Skeletal muscle cell (primary cell): ENCODE measurements at places on chromosomes 3 and 15.
A peak's percentile ranks its signal among the peaks of the same experiment; 100 is the strongest.

GRCh38 chr3:118098827-118099226 is 935.8 kb downstream of the IGSF11 start:
- DNase-seq = no peak

DNA sequence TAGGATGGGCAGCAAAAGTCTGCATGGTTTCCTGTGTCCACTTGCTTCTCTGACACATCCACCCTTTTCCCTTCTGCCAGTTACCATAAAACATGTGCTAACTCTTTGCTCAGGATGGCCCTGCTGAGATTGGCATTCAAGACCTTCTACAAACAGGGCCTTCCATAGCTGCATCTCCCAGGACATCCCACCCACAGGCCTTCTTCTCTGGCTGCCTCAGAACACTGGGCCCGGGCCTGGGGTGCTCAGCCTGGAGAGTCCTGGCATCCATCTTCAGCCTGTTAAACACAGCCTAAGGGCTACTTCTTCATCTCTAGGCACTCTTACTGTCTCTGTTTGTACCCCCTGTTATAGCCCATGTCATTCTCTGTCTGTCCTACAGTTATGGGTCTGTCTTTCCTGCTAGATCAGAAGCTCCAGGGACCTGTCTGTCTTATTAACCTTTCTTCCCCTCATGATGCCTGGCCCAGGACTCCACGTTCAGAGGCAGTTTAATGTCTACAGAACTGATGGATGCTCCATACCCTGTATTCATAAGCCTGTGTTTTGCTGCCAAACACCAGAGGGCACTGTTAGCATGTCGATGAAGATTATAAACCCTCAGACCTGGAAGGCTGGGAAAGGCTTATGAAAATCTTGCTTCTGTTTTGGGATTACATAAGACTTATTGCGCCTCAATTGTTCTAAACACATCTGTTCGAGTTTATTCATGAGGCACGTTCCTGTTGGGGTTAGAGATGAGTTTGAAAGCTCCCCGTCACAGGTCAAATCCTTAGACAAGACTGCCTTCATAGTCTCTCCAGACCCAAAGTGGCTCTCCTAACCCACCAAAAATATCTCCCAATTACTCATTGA is 16.5 kb downstream of the SEMA3G start:
- no peak for DNase-seq

DNA sequence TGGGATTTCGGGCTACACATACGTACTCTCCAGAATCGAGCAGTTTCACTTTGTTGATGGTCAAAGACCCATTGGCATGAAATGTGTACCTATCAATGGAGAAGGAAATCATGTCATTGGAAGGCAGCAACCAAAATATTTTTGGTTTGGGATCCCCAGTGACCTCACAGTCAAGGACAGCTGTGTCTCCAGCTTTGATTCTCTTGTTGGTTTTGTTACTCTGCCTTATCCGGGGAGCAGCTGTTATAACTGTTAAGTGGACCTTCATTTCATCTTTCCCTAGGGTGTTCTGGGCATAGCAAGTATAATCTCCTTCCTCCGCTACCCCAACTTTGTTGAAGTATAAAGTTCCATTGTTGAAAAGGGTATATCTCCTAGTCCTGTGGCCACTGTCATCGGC is 23.0 kb downstream of the IGSF10 start:
- no peak for DNase-seq

- no peak for DNase-seq
These were observed 49.5 kb downstream of the SMARCC1 start for GRCh38 chr3:47732143-47732542.

- no peak for DNase-seq
These were observed 21.1 kb upstream of the ACTL6A start for GRCh38 chr3:179541596-179541995.

DNA sequence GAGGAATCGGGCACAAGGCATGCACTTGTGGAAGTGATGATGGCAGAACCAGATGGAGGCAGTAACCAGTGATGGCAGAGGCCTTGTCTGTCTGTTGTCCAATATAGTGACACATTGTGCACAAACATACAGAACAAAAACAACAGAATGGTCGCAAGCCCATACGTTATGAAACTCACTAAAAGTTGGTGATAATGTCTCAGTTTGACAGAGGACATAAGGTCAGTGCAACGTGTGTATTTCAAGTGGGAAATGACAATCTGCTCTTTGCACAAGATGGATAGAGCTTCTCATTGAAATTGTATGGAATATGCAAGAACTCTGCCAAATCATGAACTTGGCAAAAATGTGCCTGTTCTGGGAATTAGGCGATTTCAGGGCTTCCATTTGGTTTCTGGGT is 169.2 kb downstream of the EPHB1 start:
- no peak for DNase-seq

- DNase-seq = no peak
These were observed 23.3 kb downstream of the SPRED1 start for GRCh38 chr15:38275959-38276358.

GRCh38 chr3:182257361-182257760 is 535.9 kb upstream of the ATP11B start:
- no peak for DNase-seq

DNA sequence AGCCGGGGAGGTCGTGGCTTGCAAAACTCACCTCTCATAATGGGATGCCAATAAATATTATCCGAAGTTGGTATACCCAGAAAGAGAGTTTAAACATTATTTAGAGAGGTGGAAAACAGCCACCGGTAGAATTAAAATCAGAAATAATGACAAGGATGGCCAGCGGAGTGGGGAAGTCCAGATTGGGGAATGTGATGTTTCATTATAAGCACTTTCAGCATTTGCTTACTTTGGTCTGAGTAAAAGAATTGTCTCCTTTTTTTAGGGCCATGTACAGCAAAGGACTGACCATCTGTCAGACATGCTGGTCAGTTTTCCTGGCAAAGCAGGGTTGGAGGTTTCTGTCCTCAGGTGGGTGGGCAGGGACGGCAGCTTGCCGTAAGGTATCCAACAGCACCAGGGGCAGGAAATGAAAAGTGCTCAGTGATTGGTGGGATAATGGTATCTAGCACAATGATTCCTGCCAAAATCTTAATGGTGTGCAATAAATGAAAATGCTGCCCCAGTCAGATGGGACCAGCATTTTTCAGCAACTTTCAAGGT is 24.3 kb downstream of the APBA2 start:
- DNase-seq = no peak

- DNase-seq = no peak
These were observed 12.8 kb upstream of the SH3BP5 start for GRCh38 chr3:15345066-15345607.

GRCh38 chr15:25671132-25671531 is 192.0 kb downstream of the ATP10A start:
- no peak for DNase-seq

- DNase-seq = no peak
These were observed at the start of gene C3orf70 for GRCh38 chr3:185152410-185153170. C3orf70 (minus strand) TSS chr3:185153060; CDS start chr3:185152823, 237 bp downstream.

DNA sequence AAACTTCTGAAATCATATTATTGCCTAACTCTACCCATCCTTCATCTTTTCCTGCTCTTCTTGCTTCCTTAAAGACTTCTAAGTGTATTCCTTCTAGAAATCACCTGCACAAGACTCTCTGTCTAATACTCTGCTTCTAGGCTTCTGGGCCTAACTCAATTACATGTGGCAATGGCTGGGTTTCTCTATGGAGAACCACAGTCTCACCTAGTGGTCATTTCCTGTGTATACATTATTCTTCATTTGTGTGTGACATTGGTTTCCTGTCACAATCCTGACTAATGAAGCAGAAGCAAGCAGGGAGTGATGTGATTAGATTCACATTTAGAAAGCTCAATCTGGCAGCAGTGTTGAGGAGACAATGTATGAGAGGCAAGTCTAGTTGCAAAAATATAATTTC is 16.9 kb upstream of the CLDN1 start:
- DNase-seq = no peak

DNA sequence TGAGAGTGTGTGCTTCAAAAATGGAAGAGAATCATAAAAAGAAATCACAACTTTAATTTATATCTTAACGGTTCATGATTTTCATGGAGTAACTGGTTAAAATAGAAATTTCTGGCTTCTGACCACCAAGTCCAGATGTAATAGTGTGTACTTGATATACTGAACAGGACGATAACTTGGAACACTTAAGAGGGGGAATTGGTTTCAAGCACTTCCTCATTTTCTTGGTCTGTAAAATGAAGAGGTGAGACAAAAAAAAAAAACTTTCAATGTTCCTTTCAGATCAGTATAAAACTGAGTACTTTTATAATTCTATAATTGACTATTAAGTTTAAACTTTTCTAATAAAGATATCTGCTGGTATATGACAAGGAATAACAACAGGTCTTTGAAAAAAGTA is 64.0 kb upstream of the TRA2B start:
- no peak for DNase-seq

GRCh38 chr3:8451696-8452095 is 49.9 kb upstream of the LMCD1 start:
- no peak for DNase-seq

DNA sequence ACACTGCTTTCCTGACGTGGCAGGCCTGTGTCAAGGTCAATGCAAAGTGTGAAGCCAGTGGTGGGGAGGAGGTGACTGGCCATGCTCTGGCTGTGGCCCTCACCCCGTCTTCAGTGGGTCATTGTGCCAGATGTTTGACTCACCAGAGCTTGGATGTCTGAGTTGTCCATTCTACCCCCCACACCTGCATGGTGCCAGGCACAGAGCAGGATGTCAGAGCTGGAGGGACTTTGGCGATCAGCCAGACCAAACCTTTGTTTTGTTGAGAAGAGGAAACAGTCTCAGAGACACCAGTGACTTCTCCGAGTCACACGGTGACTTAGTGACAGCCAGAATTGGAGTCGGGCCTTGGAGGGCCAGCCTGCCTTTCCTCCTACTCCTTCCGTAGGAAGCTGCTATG is 49.5 kb downstream of the SMAD6 start:
- no peak for DNase-seq

DNA sequence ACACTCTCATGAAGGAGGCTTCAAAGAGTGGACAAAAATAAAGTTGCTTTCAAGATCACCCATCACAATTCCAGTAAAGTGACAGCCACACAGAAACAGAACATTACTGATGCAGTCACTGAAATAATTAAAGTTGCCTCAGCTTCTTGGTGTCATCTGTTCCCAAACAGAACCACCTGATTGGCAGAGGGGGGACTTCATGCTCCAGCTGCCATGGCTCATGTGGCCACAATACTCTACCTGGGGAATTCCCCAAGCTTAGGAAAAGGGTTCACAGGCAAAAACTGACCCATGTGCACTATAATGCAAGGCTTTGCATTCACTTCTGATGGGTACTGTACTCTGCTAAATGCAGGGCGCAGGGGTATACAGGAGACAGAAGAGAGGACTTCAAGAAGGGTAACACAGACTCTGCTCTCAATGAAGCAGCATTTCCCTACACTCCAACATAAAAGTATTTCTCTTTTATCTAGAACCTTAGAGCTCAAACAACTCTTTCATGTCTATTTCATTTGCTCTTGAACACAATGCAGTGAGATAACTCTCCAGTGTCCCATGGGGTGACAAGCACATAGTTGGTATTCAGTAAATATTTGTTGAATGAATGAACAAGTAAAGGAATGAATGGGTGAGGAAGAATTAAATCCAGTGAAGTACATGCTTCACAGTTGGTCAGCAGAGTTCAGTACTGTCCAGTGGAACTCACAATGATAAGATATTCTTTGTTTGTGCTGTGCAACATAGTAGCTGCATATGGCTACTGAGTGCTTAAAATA is 8.6 kb upstream of the CTNNB1 start:
- no peak for DNase-seq

- DNase-seq = no peak
These were observed 67.9 kb downstream of the UNC13C start for GRCh38 chr15:54046093-54046492.

GRCh38 chr3:169686874-169687273 is 23.4 kb upstream of the MECOM start:
- DNase-seq = no peak

GRCh38 chr3:101065962-101066361 is 72.7 kb upstream of the ABI3BP start:
- DNase-seq = peak; percentile 85

GRCh38 chr3:99313485-99313884 is 324.9 kb upstream of the COL8A1 start:
- DNase-seq = no peak
